HepG2 (cell line): ENCODE measurements at places on chromosomes 3 and 15. TPM values are rescaled to one million over a fixed set of nuclear protein-coding genes. Genes with fewer than 3 reads are reported as not detected.

GRCh38 chr3:185215873-185216606, 37.8 kb downstream of the EHHADH start:
- DNase-seq, result peak; percentile 14

GRCh38 chr15:98127586-98127985, 167.1 kb downstream of the ARRDC4 start:
- no peak for DNase-seq

DNA sequence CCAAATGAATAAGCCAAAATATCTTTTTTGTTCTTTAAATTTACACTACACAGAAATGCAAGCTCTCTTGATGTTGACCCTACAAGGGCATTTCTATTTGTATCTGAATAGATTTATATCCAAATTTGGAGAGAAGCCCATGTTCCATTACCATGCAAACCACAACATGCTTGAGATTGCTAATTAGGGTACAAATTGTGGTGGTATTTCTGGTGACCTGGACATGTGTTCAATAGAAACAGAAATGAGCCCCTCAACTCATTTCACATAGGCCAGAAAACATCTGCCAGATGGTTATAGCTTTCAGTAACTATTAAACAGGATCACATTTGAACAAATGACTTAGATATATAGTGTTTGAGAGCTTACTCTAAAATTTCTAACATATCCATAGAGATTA, 23.5 kb upstream of the PLSCR5 start:
- DNase-seq, result no peak

GOLGA8G gene
- not detected in 2 replicates for polyA plus RNA-seq

GRCh38 chr3:10337323-10338163, 16.6 kb upstream of the SEC13 start:
- no peak for DNase-seq

SH2D7 gene
- polyA plus RNA-seq, result not detected in 2 replicates

- no peak for DNase-seq
These were observed 126.8 kb upstream of the UBE3A start for GRCh38 chr15:25565470-25566264.

DNA sequence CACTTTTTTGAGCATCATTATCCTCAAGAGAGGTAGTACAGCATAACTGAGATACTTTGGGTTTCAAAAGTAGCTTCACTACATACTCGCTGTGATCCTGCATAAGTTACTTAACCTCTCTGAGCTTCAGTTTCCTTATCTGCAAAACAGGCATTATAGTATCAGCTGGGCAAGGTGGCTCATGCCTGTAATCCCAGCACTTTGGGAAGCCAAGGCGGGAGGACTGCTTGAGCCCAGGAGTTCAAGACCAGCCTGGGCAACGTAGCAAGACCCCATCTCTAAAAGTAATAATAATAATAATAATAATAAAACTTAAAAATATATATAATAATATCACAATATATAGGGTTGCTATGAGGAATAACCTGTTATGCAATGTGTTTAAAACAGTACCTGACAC, 10.9 kb downstream of the CIAO2A start:
- no peak for DNase-seq

TERC gene
- polyA plus RNA-seq, result 1.3 and 2.9 TPM in 2 replicates

GRCh38 chr15:38853608-38854007, 289.0 kb upstream of the RASGRP1 start:
- DNase-seq, result no peak

CKMT1A gene
- 0.46 TPM in 1 of 2 replicates, not detected in the other for polyA plus RNA-seq

DNA sequence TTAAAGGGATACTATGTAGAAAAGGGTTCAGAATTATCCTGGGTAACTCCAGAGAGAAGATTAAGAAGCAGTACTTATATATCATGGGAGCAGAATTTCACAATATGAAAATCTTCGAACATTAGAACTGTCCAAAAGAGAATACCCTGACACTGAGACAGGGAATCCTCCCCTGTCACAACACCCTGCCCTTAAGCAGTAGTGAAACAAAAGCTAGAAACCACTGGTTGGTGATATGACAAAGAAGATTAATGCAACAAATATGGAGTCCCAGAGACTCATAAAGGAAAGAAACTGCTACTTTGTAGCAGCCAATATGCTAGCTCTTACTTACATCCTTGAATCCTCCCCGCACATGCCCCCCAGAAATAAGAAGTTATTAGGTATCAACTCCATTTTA, 18.5 kb downstream of the MIX23 start:
- DNase-seq, result no peak

TLR9 gene
- 0.08 TPM in 1 of 2 replicates, not detected in the other for polyA plus RNA-seq

DNA sequence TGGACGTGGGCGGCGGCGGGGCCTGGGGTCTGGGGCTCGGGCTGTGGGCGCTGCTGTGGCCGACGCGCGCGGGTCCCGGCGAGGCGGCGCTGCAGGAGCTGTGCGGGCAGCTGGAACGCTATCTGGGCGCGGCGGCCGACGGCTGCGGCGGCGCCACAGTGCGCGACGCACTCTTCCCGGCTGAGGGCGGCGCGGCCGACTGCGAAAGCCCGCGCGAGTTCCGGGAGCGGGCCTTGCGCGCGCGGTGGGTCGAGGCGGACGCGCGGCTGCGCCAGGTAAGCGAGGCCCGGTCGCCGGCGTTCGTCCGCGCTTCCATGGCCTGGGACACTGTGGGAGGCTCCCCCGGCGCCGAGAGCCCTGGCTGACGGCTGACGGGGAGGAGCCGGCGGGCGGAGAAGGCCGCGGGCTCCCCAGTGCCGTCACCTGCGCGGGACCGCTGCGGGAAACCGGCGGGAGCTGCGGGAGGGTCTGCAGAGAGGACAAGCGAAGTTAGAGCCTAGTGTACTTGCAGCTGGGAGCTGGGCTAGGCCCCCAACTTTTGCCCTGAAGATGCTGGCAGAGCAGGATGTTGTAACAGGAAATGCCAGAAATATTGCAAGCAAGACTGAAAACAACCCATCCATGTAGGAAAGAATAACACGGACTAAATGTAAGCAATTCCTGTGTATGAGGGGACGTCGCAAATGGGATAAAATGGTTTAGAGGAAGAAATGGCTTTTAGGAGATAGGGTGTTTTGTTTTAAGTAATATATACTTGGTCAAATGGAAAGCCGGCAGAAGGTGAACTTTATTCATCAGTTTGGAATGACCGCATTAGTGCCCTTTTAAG, 847 bp downstream of the WHAMM start:
- DNase-seq, result peak; percentile 39

DNA sequence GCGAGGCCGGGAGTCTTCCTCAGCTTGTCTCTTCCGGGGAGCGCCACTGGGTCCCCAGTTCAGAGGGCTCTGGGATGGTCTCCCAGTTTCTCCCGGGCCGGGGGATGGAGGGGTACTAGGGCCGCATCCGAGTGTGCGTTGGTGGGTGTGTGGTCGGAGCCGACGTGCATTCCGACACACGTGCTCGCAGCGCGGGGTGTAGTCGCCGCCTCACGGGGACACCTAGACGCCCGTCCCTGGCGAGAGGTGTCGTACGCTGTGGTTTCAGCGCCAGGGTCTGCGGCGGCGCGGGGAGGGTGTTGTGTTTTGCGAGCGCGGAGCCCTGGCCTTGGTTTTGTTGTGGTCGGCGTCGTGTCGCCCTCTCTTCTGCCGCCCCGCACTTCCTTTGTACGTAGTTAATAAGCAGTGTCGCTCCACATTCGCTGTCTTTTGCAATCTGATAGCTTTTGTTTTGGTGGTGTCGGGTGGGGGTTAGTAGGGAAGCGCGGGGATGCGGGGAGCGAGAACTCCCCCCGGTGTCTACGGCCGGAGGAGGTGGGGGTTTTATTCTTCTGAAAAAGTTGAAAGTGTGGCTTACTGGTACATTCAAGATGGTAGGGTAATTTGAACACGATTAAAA, 2.2 kb downstream of the IGF1R start:
- peak; percentile 48 for DNase-seq

POLQ gene
- polyA plus RNA-seq, result 1.6 and 2.5 TPM in 2 replicates

DNA sequence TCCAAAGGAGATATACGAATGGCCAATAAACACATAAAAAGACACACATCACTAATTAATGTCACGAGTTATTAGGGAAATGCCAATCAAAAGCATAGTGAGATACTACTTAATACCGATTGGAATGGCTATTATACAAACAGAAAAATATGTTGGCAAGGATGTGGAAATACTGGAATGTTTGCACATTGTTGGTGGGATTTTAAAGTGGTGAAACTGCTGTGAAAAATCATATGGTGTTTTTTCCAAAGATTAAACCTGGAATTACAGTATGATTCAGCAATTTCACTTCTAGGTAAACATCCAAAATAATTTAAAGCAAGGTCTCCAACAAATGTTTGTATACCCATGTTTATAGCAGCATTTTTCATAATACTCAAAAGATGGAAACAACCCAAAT, 765.5 kb downstream of the VGLL3 start:
- DNase-seq, result no peak

- DNase-seq, result no peak
These were observed 36.8 kb upstream of the RFTN1 start for GRCh38 chr3:16550305-16550675.

GRCh38 chr3:81299481-81299880, 462.0 kb downstream of the GBE1 start:
- no peak for DNase-seq

DNA sequence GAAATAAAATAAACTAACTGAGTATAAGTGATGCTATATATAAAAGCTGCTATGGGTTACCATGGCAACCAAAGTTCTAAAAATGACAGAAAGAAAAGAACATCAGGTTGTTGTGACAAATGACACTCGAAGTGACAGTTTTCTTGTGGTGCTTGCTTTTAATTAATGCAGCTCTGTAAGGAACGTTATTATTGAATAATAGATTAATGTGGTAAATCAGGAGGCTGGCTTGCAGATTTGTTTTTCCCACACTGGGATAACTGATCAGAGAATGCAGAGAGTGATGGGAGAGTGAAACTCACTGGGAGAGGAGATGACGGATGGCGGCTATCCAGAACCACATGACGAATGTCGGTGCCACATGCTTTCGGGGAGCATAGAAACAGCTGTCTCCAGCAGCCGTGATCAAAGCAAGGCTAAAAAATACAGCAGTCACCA, 207.0 kb upstream of the ATP10A start:
- DNase-seq, result no peak

WDR93 gene
- 0.07 and 0.08 TPM in 2 replicates for polyA plus RNA-seq

DNA sequence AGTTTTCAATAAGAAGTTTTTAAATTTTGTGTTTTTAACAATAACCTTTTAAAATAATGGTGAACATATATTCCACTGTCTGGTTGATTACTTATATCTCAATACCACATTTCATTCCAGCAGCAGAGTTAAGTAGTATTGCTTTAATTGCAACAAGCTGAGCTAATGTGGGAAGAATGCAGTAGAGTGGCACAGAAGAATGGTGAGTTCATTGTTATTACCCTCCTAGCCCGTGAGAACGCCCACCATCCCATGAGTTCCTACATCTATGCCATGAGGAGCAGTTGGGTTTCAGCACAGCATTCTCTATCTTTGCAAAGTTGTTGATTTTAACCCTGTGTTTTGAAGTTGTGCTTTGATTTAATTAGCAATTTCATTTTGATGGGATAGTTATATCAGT, 17.8 kb upstream of the NR2E3 start:
- no peak for DNase-seq

ERICH6 gene
- 0.03 TPM in 1 of 2 replicates, not detected in the other for polyA plus RNA-seq

TMEM45A gene
- polyA plus RNA-seq, result 22.7 and 38.5 TPM in 2 replicates

GRCh38 chr15:70354346-70354905, 256.7 kb upstream of the TLE3 start:
- no peak for DNase-seq

DNA sequence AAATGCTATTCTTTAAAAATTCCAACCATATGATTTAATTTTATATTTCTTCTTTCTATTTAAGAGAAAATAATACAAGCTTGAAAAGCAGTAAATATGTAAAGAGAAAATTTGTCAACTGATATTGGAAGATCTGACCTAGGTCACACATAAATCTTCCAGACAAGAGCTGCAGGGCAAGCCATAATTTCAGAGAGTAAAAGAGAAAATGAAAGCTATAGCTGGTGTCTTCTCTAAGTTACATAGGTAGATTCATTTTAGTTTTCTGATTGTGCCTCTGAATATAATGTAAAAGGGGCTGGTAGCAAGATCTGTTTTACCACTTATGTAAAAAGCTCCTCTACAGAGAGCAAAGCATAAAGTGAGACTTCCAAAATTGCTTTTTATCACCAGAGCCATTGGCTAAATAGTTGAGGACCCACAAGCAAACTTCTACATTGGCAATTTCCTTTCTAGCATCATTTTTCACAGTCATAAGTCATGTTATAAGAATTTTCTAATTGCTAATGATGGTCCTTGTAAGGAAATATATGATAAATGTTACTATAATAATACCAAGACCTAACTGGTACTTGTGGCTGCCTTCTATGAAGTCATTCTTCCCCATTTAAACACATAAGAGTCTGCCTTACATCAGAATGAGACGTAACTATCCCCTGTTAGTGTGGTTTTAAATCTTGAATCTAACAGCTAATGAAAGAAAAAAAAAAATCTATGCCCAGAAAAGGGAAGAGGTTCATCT, 80.8 kb upstream of the SKOR1 start:
- DNase-seq, result no peak

DNA sequence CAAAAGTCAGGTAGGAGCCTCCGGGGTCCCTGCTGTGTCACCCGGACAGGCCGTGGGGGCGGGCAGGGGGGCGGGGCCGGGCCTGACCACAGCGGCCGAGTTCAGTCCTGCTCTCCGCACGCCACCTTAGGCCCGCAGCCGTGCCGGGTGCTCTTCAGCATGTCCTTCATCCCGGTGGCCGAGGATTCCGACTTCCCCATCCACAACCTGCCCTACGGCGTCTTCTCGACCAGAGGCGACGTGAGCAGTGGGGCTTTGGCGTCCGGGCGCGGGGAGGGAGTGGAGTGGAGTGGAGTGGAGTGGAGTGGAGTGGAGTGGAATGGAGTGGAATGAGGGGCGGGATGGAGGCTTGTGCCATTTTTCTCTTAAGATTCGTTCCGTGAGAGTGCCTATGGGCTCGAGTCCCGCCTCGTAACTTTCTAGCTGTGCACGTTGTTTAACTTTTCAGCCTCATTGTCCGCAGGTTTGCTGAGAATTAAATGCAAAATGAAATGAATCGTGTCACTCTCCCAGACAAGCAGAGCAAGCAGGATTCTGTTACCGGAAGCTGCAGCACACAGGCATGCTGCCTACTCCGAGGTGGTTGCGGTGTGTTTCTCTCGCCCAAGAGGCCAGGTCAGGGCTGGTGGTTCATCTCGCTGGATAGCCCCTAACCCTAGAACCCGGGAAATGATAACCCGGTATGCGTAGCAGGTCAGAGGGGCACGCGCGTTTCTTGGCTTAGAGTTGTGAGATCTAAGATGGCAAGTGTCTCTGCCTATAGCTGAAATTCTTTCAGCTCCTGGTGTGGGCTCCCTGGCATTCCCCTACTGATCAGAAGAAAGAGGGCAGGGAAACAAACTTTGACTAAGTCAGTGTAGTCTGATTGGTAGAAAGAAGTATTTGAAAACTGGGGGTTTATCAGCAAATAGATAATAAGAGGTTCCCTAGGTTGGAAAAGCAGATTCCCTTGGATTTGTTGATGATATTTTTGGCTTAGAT, at the start of gene FAH:
Gene FAH (plus strand): TSS at position 104 of the 981 bp plus-strand sequence. CDS start 56 bp downstream, at position 160.
- DNase-seq, result peak; percentile 30

- DNase-seq, result no peak
These were observed 253.2 kb downstream of the ZPLD1 start for GRCh38 chr3:102687851-102688555.

SEMA3G gene
- 8.3 and 13.4 TPM in 2 replicates for polyA plus RNA-seq

DNA sequence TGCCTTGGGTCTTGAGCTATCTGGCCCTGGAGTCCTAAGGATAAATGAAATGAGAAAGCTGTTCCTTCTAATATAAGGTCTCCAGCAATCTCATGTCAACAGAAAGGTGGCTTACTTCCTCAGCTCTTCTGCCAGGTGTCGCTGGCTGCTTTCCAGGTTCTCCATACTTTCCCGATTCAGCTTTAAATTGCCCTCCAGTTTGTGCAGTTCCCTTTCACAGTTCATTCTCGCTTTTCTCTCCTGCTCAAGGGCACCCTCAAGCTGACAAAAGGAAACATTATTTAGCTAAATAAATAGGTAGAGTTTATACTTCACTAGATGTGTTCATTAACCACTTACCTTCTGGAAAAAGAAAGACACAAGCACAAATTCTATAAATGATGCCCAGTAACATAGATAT, 73.0 kb downstream of the MYH15 start:
- DNase-seq, result no peak
